ENCODE measurements at places on chromosomes 16 and 17. TPM values are rescaled to one million over a fixed set of nuclear protein-coding genes. Genes with fewer than 3 reads are reported as not detected.
A peak's percentile ranks its signal among the peaks of the same experiment; 100 is the strongest.

- no peak for DNase-seq
These were observed 47.3 kb upstream of the IL34 start for GRCh38 chr16:70598937-70599503.

HSD17B1 gene
- 1.9 TPM for polyA plus RNA-seq

DNA sequence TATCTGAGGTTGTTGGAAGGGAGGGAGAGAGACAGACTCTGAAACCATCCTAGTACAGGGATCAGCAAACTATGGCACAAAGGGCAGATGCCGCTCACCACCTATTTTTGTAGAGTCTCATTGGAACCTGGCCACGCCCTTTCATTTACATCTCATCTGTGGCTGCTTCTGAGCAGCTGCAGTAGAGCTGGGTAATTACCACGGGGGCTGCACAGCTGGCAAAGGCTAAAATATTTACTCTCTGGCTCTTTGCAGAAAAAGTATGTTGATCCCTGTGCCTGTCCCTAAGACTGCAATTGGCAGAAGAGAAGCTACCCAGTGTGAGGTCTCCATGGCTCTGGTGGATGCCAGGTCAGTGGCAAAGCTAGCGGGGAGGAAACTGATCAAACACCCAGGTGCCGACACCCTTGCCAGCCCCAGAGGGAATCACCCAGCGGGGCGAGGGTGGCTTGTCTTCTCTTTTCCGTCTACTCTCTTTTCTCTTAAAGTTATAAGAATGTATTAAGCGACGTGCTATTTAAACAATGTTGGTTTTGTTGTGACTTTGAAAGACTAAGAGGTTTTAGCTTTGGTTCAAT, 14.0 kb downstream of the CEP295NL start:
- no peak for DNase-seq

HNF1B gene
- polyA plus RNA-seq: not detected

- no peak for DNase-seq
These were observed 24.9 kb upstream of the DBNDD1 start for GRCh38 chr16:90044111-90044551.

NDUFB10 gene
- 232 TPM for polyA plus RNA-seq

DNA sequence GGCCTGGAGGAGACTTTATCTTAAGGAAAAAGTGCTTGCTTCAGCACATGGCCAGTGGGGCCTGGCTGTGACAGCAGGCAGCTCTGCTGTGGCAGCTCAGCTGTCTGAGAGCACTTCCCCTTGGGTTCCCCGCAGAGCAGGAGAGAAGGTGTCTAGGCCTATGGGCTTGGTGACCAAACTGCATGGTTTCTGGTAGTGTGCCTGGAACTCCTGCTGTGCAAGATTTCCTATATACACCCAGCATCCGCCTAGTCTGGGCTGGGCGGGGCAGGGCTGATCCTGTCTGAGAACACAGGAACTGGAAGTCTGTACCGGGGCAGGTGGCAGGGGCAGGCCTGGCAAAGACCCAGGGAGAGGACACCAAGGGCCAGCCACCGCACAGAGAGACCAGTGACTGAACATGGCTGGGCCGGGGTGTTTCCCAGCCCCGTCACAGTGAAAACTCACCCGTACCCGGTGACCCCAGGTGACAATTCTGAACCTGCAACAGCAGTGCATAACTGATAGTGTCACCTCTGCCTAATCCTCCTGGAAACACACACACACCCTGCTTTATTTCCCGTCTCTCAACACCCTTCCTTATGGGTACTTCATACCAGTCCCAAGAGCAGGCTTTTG, 39.3 kb downstream of the CHD9 start:
- DNase-seq: peak; percentile 42

GRCh38 chr17:17206124-17206912, at the start of gene PLD6:
TSS of gene PLD6 (minus strand) at chr17:17206333. CDS start at chr17:17206286, 47 bp downstream.
- DNase-seq: peak; percentile 87

FAM20A gene
- polyA plus RNA-seq: not detected

GRCh38 chr16:86073103-86073625, 174.2 kb downstream of the IRF8 start:
- DNase-seq: no peak

- DNase-seq: no peak
These were observed 20.2 kb downstream of the CBFA2T3 start for GRCh38 chr16:88956546-88957432.

GRCh38 chr16:17339764-17340541, 130.8 kb downstream of the XYLT1 start:
- DNase-seq: no peak

GRCh38 chr16:65896448-65897153, 469.9 kb upstream of the CDH5 start:
- DNase-seq: no peak

DNA sequence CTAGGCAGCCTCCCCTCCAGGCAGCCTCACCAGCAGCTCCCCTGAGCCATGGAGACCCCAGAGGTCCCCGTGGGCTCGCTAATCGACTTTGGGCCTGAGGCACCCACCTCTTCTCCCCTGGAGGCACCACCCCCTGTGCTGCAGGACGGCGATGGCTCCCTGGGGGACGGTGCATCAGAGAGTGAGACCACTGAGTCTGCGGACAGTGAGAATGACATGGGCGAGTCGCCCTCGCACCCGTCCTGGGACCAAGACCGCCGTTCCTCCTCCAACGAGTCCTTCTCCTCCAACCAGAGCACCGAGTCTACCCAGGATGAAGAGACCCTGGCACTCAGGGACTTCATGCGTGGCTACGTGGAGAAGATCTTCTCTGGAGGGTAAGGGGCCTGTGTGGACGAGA, 39.4 kb downstream of the KIAA0513 start:
- no peak for DNase-seq

HIRIP3 gene
- 18.9 TPM for polyA plus RNA-seq

DNA sequence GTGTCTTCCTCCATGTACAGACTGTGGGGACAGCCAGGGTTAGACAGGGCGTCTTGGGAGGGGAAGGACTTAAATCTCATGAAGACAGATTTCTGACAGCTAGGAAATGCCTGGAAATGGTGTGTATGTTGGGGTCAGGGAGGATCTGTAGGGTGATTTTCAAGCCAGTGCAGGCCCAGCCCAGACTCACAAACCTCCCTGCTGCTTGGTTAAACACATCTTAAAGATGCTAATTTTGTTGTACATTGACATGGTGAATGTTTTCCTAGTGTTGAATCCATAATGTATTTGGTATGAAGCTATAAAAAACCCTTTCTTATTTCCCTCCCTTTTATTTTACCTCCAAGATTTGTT, 238.3 kb downstream of the CCDC182 start:
- no peak for DNase-seq
